ENCODE measurements at places on chromosomes 4 and X.

GRCh38 chrX:47174376-47174775, 19.3 kb upstream of the UBA1 start:
- DNase-seq: no peak

DNA sequence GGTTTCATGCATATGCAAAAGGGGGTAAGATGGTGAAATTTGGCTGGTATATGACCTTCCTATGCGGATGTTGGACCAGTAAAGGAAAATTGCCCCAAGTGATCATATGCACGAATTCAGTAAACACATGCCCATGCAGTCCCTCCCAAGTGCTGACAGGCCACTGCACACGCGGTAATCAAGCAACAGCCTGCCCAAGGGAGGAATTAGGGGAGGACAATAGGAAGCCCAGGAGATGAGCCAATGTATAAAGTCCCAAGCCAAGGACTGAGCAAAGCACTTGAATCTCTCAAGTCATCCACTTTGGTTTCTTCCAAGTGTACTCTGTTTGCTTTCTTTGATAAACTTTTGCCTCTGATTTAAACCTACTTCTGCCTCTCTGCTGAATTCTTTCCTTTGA, 21.1 kb downstream of the MAGEB16 start:
- DNase-seq: no peak

GRCh38 chrX:24214568-24214967, 65.0 kb downstream of the ZFX start:
- DNase-seq: no peak

- DNase-seq: no peak
These were observed 157.1 kb downstream of the SCFD2 start for GRCh38 chr4:53208753-53209152.

DNA sequence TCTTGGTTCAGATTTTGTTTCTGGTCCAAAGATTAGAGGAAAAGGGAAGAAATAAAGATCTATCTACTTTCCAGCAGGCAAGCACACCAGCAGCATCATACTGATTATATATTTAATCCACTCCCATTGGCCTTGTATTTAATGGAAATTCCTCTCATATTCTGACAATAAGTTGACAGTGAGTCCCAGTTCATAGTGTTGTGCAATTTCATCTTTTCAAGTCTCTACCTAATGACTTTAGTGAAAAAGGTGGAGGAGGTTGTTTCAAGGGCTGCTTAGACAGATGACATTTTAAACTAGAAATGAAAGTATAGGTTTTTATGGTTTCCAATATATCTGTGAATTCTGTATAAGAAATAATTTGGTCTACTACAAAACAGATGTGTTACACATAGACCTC, 298.6 kb downstream of the PABPC4L start:
- no peak for DNase-seq

DNA sequence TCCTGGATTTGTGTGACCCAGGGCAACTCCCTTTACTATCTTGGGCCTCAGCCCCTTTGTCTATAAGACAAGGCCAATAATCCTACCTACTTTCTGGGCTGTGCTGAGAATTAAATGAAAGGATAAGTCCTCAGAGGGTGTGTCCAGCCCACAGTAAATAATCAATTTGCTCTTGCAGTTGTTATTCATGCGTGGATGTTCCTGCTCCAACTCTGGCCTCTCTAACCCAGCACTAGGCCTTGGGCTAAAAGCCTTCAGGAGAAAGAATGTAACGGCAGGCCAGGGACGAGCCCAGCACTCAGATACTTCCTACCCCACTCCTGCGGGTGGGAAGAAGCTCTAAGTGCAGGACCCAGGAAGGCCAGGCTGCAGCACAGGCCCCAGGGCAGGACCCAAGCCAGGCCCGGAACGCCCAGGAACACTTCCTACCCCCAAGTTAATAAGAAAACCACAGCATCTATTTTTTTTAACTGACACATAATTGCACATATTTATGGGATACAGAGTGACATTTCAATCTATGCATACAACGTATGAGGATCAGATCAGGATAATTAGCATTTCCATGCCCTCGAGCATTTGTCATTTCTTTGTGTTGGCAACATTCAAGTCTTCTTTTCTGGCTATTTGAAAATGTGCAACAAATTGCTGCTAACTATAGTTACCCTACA, 179.6 kb upstream of the RBPJ start:
- no peak for DNase-seq

DNA sequence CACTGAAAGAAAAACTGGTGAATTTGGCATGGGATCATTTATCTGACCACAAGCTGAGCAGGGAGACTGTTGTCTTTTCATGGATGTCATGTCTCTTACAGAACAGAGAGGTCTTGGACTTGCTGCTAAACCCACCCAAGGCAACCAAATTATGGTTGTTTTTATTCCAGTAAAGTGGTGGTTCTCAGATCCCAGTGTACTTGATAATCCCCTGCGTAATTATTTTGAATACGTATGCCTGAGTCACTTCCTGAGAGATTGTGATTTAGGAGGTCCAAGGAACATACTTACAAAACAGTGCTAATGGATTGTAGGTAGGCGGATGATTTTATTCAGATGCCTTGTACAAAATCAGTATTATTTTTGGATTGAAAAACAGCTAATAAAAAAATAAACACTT, 585.6 kb downstream of the IL1RAPL1 start:
- no peak for DNase-seq

DNA sequence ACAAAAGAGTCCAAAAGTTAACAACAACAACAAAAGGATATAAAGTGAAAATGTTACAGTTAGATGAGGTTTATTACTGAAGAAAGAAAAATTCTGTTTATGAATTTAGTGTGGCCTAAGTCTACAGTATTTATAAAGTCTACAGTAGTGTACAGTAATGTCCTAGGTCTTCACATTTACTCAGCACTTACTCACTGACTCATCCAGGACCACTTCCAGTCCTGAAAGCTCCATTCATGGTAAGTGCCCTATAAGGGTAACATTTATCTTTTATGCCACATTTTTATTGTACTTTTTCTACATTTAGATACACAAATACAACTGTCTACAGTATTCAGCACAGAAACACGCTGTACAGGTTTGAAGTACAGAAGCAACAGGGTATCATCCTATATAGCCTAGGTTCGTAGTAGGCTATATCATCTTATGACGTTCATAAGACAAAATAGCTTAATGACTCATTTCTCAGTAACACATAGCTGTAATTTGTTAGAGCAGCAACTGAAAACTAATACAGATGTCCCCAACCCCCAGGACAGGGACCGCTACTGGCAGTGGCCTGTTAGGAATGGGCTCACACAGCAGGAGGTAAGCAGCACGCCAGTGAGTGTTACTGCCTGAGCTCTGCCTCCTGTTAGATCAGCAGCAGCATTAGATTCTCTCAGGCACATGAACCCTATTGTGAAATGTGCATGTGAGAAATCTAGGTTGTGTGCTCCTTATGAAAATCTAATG, 61.3 kb downstream of the CENPC start:
- DNase-seq: no peak

GRCh38 chrX:147322496-147322895, 508.0 kb upstream of the CXorf51A start:
- DNase-seq: no peak

- no peak for DNase-seq
These were observed 274.6 kb downstream of the NKX6-1 start for GRCh38 chr4:84224522-84224921.

- no peak for DNase-seq
These were observed 91.5 kb downstream of the UPRT start for GRCh38 chrX:75365243-75365975.

DNA sequence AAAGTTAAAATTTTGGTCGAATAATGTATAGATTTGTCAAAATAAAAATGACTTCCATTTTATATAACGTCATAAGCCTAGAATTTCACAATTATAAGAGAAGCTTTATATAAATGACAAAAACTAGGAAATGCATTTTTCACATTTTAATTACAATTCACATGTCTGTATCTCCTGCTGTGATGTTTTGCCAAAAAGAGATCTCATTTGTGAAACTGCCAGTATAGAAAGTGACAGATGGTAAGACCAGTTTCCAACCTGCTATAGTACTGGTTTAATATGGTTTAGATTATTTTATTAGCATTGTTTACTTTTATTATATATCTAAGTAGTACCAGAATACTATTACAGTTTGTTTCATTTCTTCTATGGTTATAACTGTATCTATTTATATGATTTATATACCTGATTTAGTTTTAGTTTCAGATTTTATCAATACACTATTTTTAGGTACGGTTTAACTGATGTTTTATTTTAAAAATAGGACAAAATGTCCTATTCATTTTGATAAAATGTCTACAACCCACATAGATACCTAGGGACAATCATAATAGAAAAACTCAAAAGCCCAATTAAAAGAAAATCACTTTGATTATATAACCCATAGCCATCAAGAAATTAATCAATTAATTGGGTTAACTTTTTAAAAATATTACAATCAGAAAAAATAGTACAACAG, 5.4 kb upstream of the CCSER1 start:
- DNase-seq: no peak

DNA sequence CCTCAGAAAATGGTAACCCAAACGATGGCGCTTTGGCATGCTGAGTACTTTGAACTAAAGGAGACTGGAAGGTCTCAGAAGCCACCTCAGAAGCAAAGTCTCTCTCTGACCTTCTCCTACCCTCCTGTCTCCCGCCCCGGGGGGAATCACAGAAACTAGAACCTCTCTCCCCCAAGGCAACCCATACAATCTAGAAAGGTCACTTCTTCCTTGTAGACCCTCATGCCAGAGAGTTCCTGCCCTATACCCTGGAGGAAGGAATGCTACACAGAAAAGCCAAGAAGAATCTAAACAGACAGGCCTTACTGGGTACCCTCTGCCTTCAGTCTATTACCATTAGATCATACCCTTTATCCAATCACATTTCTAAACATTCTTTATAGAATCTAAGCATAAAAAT, 8.5 kb downstream of the PLAC1 start:
- no peak for DNase-seq

- DNase-seq: no peak
These were observed 43.9 kb downstream of the FAM53A start for GRCh38 chr4:1640190-1640589.

DNA sequence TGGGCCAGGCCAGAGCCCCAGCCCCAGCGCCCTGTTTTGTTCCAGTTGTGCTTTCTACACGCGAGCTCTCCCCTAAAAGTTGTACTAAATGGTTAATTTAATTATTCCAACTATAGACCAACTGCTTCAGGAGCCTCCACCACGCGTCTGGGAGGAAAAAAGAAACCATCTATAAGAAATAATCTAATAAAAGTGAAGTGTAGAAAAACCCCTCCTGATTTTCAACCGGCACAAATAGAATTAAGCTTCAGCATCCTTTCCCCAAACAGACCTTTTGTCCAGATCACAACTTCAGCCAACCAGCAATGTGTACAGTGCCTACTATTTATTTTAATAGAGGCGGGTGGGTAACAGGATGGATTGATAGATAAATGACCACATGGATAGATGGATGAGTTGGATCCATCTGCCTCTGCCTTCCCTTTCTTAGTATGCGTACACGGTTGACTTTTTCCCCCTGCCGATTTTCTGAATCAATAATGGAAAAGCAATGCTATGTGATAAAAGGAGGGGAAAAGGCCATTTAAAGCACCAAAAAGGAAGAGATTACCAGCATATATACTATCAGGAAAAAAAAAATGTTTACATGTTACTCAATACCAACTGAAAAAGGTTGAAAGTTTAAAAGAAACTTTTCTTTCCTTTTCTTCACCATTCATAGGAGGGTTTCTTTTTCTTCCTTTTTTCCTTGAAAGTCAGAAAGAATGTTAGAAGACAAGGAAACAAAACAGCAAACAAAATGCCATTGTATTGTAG, 3.7 kb upstream of the PHOX2B start:
- DNase-seq: no peak

GRCh38 chrX:75155447-75155826, 646 bp downstream of the ABCB7 start:
- DNase-seq: no peak

DNA sequence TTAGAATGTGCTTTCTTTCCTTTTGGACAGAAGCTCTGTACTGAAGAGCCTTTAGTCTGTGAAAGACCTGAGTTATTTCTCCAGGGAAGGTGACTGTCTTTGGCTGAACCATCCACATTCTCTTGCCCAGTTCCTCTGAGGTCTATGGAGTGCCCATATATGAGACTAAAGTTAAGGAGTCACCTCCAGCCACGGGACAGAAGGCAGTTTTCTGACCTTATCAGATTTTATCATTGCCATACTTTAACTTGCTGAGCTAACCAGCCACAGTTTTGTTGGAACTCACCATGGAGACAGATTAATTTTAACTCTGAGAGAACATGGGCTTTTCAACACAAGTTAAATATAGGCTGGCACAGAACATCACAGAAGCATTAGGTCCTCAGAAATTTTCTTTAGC, 26.3 kb downstream of the IL1RAPL1 start:
- DNase-seq: no peak

DNA sequence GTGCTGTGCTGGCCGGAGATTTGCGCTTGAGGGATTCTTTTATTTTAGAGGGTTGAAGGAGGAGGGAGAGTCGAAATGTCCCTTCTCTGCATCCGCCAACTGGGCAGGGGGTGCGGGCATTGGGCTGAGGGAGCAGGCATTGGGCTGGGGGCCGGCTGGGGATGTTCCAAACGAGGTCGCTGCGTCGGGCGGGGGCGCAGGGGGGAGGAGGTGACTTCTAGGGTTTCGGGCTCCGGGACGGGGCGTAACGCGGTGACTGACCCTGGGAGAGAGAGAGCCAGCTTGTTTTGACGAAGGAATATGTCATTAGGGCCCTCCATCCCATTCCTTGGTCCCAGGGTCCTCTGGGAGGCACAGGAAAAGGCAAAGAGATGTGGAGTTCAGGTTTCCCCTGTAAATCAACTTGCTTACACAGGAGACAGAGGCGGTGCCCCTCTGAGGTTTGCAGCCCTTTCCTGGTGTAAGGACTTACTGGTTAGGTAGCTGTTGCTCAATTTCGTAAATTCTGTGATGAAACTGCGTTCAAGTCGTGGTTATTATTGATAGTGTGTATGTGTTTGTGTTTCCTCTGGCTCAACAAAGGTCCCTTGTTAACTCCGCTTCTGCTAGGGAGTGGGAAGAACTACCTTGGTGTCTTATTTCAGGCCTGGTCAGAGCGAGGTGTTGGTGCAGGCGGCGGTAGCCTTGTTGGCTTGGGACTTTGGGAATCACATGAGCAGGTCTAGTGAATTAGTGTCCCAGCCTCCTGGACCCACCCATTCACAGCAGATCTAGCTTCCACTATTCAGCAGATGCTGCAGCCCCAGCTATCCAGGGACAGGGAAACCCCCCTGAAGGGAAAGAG, 716 bp downstream of the FHIP1A start:
- DNase-seq: no peak

DNA sequence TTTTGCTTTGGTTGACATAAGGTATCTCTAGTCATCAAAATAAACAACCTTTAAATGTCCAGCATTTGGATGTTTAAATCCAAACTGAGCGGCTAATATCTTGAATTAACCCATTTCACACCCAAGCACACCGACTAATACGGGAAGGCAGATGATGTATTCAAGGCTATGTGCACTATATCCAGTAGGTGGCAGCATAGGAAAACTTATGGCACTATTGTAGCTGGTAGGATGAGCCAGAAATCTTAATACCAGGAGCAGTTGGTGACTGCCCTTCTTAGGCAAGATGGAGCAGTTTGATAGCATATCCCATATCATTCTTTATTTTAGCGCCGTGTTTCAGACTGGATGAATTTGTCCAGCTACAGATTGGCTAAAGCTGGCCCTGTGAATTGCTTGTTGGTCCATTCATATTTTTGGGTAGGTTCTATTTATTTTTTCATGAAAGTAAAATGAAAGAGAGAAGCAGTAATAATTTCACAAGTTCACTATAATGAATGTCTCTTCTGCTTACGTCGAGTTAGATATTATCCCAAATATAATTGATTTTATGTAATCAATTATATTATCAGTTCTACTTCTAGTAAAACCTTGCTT, 24.4 kb downstream of the UCHL1 start:
- no peak for DNase-seq

Data from kidney epithelial cell (primary cell).